ENCODE measurements at places on chromosomes 5 and 9.

DNA sequence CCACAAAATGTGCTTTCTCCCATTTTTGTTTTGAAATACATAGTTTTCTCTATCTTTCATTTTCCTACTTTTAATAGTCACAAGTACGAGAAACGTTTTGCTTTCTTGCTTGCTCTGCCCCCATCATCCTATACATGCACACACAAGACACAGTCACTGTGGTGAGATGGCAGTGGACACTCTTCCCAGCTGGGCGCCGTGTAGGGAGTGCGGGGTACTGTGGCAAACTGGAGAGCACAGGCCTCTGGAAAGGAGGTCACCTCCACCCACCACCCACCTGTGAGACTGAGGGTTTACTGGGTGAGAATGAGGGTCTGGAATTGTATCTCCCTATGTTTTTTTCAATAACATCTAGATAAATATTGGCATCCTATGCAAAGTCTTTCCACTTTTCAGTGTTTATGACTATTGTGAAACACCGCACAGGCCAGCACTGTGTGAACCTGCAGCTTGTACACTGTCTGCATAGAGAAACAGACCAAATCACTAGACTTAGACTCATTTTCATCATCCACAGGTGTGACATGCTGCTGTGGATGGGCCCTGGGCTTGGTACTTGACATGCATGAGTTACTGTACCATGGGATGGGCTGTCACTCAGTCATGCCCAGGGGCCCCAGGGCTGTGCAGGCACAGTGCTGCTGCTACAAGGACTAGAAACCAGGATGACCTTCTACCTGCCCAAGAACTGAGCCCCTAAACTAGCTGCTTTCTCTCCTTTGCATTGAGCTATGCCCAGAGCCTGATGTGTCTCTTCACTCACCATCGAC is 118.1 kb upstream of the LMX1B start:
- DNase-seq, result no peak

- peak; percentile 43 for DNase-seq
These were observed 135.0 kb downstream of the STK32A start for GRCh38 chr5:147369742-147370374.

DNA sequence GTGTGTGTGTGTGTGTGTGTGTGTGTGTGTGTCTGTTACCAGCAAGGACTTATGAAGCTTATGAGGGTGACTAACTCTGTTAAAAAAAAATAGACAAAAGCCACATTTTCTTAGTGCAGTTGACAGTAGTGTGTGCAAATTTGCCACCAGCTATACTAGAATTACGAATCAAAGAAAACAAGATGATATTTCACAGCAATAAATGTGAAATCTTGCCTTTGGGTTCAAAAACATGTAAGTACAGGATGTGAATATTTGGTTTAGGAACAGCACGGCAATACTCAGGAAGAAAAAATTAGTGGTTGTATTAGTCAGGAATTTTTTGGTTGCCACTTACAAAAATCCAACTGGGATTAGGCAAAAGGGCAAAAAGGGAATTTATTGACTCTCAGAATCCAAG is 117.4 kb downstream of the NPR3 start:
- DNase-seq, result peak; percentile 7

DNA sequence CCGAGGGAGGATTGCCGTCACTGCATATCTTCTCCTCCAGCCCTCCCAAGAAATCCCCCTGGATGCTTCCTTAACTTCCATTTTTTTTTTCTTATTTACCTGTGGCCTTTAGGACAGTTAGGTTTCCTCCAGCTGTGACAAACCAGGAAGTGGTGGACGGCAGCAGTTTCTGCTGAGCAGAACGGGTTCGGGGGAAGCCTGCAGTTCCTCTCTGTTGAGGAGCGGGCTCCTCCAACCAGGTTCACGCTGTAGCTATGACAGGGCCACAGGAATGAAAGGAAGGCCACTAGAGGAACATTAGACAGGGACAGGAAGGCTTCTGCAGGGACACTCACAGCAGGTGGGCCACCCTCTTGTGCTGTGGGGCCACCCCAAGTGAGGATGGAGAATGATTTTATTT is 76.7 kb upstream of the SYK start:
- no peak for DNase-seq

GRCh38 chr9:123608104-123608503 is 252.1 kb downstream of the CRB2 start:
- no peak for DNase-seq

- no peak for DNase-seq
These were observed 248.3 kb downstream of the FSTL4 start for GRCh38 chr5:133363807-133364587.

DNA sequence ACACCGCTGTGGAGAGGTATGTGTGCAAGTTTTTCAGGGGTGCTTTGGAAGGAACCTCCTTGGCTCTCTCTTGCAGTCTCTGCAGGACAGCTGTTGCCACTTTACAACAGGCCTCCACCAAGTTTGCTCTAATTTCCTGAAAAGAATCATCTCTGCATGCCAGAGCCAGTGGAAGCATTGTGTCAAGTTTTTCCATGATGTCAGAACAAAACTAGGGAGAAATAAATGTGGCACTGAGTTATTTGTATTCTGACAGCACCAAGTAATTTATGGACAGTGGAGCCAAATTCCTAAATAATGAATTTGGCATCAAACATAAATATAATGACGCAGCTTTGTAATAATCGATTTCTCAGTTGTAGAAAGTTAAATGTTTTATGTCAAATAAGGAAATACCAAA is 146.9 kb downstream of the KIAA0825 start:
- DNase-seq, result no peak

GRCh38 chr9:116501871-116502270 is 185.2 kb upstream of the TRIM32 start:
- peak; percentile 70 for DNase-seq

DNA sequence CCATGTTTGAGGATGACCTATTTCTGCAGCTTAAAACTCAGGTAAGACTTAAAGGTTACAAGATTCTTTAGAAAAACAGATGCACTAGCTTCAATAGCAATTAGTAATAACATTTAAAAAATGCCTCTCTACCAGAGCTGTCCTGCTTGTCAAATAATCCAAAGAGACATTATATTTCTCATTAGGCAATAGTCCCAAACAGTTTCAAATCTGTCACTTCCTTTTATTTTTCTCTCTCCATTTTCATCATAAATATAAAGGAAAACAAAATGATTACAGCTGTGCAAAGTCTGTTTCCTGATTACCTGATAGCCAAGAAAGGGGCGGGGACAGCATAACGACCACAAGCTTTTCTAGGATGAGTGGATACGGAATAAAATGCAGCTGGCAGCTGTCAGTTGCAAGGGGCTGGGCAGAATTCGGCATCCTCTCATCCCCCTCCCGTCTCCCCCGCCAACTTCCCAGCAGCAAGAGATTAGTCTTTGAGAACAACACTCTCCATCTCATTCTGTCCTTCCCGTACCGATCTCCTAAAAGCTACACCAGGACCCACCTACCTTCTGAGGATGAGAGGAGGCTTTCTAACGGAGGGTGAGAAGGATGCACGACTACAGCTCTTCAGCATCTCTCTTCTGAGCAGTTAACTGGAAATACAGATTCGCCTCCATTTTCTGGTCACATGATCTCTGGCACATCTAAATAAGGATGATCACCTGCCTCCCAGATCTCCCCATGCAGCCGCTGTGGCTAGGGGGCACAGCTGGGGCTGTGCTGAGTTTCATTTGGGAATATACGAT is 72.5 kb upstream of the PCA3 start:
- DNase-seq, result no peak

DNA sequence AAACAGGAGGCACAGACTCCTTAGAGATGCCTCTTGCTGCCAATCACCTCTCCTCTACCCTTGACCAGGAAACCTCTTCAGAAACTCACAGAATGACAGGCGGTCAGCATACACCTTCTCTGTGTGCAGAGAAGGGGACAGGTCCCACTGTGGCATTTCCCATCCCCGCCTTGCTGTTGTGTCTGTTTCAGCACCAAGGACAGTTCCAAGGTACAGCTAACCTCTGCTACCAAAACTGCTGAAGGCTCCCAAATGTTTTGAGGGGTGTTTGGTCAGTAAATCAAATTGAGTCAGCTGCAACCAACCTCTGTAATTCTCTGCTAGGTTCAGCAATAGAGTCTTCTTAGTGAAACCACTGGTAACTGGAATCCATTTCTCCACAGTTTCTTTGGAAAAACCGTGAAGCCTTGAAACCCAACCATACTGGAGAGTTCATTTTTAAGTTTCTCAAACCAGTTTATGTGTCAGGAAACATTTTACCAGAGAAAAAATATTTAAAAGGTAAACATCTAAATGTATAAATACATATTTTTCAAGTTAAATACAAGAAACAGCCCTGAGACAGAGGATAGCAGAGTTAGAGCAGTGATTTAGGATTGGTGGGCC is 122.0 kb downstream of the DRD1 start:
- DNase-seq, result peak; percentile 28

DNA sequence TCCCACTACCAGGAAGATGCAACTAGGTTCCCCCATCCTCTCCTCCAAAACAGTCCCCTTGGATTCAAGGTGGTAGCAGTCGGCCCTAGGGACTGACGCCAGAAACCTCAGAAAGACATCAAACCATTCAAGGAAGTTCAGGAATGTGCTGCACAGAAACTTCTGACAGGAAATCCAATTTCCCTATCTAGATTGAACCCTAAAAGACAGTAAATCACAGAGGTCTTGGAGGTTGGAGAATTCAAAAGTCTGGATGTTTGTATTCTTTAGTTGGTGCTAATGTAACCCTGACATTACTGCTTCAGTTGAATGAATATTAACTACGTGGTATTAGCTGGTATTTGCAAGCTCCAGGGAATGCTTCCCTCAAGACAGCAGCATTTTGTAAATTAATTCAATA is 125.3 kb downstream of the SYK start:
- no peak for DNase-seq
